ENCODE measurements at places on chromosomes 12 and 14.

DNA sequence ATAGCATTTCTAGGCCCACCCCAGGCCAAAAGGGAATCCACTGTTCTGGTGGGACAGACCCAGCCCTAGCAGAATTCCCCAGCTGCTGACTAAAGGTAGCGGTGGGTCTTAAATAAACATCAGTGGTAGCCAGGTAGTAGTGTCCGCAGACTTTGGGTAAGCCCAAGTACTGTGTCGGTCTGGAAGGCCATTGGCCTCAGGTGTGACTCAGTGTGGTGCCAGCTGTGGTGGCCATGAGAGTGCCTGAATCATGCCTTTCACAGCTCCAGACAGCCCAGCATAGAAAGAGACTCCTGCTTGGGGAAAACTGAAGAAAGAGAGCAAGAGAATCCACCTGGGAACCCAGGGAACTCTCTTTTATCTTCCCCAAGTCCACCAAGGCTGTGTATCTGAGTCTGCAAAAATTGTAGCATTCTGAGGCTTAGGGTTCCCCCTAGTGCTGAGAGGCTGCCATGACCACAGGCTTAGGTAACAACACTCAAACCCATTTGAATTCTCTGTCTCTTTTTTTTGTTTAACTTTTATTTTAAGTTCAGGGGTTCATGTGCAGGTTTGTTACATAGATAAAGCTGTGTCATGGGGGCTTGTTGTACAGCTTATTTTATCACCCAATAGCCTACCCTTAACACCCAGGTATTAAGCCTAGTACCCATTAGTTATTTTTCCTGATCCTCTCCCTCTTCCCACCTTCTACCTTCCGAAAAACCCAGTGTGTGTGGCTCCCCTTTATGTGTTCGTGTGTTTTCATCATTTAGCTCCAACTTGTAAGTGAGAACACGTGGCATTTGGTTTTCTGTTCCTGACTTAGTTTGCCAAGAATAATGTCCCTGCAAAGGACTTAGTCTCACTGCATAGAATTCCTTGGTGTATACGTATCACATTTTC, 16.7 kb upstream of the CD163L1 start:
- DNase-seq: no peak

DNA sequence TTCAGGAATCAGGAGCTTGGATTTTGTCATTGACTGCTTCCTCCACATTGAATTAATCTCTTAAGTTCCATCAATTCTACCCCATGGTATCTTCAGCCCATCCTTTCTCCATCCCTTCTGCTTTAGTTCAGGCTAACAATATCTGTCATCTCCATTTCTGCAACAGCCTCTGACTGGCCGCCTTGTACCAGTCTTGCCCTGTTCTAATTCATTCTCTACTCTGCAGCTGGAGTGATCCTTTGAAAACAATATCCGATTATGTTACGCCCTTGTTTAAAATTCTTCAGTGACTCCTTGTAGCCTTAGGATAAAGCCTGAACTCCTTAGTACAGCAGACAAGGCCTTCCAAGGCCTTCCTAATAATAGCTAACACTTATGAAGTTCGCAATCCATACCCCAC, 170.2 kb downstream of the ETV6 start:
- DNase-seq: no peak

GRCh38 chr12:124363353-124363965, 68.6 kb downstream of the RFLNA start:
- DNase-seq: no peak

DNA sequence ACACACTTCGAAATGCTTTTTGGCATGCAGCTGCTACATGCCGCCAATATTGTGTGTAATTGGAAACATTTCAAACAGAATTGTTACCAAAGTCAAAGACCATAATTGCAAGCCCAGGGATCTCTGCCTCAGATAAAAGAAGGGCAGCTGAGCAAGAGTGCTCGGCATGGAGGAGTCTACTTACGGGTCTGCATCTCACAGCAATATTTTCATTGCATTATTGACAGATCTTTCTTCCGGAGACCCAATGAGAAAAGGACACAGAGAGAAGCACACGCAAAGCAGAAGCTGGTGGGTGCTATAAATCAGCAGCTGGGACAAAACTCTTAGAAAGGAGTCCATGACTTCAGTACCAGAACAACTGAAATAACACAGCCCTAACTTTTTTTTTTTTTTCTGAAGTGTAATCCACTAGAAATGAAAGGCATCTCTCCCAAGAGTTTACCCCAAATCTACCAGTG, 4.9 kb downstream of the PRICKLE1 start:
- DNase-seq: no peak

GRCh38 chr12:24773996-24774395, 174.9 kb downstream of the BCAT1 start:
- DNase-seq: no peak

DNA sequence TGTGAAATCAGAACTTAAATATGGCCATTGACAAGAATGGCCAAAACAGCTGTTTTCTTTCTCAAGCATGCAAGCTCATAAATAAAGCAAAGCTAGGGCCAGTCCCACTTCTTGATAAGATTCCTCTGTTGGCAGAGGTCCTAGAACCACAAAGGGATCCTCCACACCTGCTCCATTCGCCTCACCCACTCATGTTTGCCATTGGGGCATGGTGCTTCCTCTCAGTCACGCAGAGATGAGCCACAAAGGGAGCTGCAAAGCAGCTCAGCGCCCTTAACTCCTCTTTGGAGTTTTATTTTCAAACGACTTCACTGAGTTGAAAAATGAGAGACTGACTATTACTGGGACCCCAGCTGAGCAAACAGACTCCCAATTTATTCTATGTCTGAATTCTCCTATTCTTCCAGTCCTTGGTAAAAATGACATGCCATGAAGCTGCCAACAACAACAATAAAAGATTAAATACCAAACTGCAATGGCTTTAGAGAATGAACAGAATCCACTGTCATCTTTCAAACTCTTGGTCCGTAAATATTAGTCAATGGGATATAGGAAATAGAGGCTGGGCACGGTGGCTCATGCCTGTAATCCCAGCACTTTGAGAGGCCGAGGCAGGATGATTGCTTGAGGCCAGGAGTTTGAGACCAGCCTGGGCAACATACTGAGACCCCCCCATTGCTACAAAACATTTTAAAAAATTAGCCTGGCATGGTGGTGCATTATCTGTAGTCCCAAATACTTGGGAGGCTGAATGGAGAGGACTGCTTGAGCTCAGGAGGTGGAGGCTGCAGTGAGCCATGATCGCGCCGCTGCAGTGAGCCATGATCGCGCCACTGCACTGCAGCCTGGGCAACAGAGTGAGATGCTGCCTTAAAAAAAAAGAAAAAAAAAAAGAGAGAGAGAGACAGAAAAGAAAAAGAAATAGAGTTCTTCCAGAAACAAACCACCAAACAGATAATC, 16.4 kb downstream of the MANSC1 start:
- no peak for DNase-seq

- DNase-seq: no peak
Measured at GRCh38 chr12:121801595-121802484, 2.0 kb upstream of the SETD1B start.
